ENCODE measurements at places on chromosomes 12 and 14. TPM values are rescaled to one million over a fixed set of nuclear protein-coding genes. Genes with fewer than 3 reads are reported as not detected.

DNA sequence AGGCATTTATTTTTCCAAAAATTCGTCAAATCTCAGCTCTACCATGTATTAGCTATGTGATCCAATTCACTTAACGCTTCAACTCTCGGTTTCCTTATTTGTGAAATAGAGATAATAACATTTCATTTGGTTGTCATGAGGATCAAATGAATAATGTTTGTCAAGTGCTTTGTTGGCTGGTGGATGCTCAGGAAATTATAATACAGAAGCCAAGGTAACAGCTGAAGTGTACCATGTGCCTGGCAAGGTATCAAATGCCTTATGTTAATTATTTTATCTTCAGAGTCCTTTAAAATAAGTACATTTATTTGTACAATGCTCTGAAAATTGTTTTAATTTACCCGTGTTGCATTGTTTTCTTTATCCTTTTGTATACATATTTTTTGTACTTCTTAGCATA, 6.1 kb upstream of the PRKCH start:
- no peak for DNase-seq
- H3K27ac ChIP-seq: no peak overlapping the region
- H3K27me3 ChIP-seq: no peaks in the 10 kb centered on the region
- H3K4me3 ChIP-seq: no peak overlapping the region
- no peaks in the 10 kb centered on the region for H3K4me1 ChIP-seq
- H3K36me3 ChIP-seq: no peaks in the 10 kb centered on the region

GRCh38 chr12:71436696-71437095, 2.9 kb upstream of the LGR5 start:
- peaks cover 31% of the 10 kb centered on the region for H3K27me3 ChIP-seq
- H3K36me3 ChIP-seq: no peaks in the 10 kb centered on the region
- peaks cover 8% of the 10 kb centered on the region for H3K4me1 ChIP-seq
- H3K4me3 ChIP-seq: no peak overlapping the region

DNA sequence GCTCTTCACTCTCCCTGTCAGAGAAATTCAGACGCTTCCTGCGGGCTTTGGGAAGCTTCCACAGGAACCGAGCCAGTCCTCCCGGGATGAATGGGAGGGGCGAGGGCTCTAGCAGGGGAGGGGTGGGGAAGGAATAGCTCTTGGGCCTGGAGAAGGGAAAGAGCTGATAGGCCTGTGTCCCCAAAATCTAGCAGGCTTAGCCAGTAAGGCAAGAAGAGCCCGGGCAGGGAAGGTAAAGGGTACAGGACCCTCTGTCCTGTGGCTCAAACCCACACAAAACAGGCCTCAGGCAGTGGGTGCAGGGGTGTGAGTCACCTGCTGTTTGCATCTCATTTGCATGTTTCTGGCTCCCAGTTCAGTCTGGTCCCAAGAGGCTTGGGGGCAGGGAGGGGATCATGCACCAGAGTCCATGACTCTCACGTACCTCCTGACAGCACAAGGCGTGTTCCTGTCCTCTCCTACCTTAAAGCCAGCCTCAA, 8.7 kb upstream of the SMUG1 start:
- no peaks in the 10 kb centered on the region for H3K27me3 ChIP-seq
- H3K4me1 ChIP-seq: no peaks in the 10 kb centered on the region
- H3K4me3 ChIP-seq: no peak overlapping the region
- no peak overlapping the region for H3K27ac ChIP-seq

TAS2R31 gene
- total RNA-seq: 1.7 TPM

- H3K4me3 ChIP-seq: no peak overlapping the region
- no peaks in the 10 kb centered on the region for H3K27me3 ChIP-seq
- DNase-seq: no peak
- H3K4me1 ChIP-seq: no peaks in the 10 kb centered on the region
- no peaks in the 10 kb centered on the region for H3K36me3 ChIP-seq
Observed at GRCh38 chr14:85788470-85789233, 258.7 kb downstream of the FLRT2 start.

- DNase-seq: no peak
- H3K4me1 ChIP-seq: no peaks in the 10 kb centered on the region
- H3K27ac ChIP-seq: no peak overlapping the region
- no peaks in the 10 kb centered on the region for H3K36me3 ChIP-seq
Observed at GRCh38 chr12:117134721-117135120, 35.5 kb upstream of the TESC start.

DNA sequence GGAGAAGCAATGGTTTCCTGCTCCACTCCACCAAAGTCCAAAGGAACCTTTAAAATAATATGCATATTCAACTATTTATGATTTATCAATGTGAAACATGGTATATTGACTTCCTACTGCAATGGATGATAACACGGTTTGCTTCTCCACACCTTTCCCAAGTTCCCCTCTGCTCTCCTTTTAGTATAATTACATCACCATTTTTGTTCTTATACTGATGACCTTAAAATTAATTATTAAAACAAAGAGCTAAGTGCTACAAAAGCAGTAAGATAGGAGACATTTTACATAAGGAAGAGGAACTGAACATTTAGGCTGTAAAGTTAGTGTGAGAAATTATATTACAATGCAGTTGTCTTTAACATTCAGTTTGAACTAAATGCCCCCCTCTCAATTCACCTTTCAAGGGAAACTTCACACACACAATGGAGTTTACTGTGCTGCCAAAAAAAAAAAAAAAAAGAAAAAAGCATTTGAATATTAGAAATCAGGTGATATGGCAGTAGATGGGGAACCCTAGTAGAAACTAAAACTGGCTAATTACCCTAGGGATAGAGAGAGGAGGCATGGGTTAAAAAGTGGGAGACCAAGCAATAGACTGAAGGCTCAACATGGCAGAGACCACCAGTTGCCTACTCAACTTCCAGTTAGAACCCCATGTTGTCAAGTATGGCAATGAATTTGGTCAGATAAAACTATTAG, 37.1 kb upstream of the STK38L start:
- no peak for DNase-seq
- H3K27ac ChIP-seq: no peak overlapping the region
- no peaks in the 10 kb centered on the region for H3K4me1 ChIP-seq
- no peaks in the 10 kb centered on the region for H3K27me3 ChIP-seq
- H3K36me3 ChIP-seq: no peaks in the 10 kb centered on the region
- H3K4me3 ChIP-seq: no peak overlapping the region

DNA sequence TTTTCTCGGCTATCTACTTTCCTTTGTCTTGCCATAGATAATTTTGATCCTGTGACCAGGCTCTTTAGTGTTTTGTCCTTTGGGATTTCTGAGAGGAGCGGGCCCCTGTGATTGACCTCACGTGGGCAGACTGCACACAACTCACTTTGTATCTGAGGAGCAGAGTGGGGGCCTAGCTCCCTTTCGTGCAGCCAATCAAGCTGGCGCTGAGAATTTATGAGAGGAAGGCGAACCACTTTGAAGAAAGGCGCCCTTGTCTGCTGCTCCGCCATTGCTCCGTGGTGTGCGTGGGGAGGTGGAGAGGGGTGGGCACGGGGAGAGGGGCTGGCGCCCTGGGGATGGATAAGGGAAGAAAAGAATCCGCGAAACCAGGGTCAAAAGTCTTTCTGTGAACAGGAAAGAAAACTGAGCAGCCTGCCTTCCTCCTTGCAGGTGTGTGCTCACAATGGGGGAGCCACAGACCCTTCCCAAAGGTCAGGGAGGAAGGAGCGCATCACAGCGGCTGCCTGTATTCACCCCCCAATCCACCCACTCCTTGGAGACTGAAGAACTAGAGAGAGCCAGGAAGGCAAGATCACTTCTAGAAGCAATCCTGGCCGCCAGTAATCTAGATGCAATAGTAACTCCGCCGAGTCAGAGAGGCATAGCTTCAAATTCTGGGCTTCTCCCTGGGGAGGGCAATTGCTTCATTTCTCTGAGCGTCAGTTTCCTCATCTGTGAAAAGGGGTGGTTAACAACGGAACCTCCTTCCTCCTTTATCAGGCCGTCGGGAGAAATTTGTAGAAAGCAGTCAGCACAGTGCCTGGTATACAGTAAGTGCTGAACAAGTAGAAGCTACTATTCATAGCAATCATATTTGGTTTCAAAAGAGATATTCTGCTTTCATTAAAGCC, 24.9 kb upstream of the MED13L start:
- DNase-seq: no peak
- H3K4me1 ChIP-seq: peaks cover 7% of the 10 kb centered on the region
- no peaks in the 10 kb centered on the region for H3K27me3 ChIP-seq

- peak overlapping the region; percentile 67 for H3K27ac ChIP-seq
- peak; percentile 57 for DNase-seq
- H3K36me3 ChIP-seq: peaks cover 20% of the 10 kb centered on the region
- H3K27me3 ChIP-seq: no peaks in the 10 kb centered on the region
Observed at GRCh38 chr14:68874746-68875155, 81.9 kb upstream of the ZFP36L1 start.
